Activated CD4-positive, alpha-beta T cell treated with anti-CD3 and anti-CD28 coated beads for 4 hours (primary cell): ENCODE measurements at places on chromosomes 3 and 15.
A peak's percentile ranks its signal among the peaks of the same experiment; 100 is the strongest.

DNA sequence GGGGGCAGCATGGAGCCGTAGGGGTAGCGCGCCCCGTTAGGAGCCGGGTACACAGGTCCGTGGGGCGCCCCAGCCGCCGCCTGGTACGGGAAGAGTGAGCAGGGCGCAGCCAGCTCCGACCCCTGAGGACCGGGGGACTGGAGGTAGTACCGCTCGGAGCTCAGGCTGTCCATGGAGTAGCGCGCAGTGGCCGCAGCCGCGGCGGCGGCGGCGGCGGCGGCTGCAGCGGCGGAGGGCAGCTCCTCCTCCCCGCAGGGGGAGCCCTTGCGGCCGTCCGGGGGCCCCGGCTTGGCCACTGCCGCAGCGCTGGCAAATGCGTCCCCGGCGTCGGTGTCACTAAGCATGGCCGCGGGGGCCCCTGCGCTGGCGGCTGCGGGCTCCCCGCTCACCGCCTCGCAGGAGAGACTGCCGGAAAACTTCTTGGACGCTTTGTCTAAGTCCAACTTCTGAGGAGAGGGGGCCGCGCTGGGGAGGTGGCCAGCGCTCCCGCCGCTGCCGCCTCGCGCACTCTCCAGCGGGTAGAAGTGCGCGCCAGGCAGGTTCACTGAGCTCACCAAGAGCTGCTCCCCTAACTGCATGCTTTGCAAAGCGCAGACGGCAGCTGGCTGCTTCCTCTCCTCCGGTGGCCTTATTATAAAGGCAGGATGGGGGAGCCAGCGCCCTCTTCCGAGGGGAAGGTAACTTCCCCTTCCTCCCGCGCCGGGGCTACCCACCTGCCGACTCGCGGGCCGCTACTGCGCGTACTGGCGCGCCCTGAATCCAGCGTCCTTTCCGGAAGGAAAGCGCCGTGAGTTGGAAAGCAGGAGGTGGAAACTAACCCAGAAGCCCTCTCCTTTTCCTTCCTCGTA, at the start of gene EOMES:
TSS of gene EOMES (minus strand) at position 607 of the 848 bp plus-strand sequence. CDS start at position 578, 29 bp downstream.
- peak; percentile 66 for DNase-seq

- DNase-seq, result no peak
Observed at GRCh38 chr3:38133557-38134405, 3.1 kb downstream of the ACAA1 start.

DNA sequence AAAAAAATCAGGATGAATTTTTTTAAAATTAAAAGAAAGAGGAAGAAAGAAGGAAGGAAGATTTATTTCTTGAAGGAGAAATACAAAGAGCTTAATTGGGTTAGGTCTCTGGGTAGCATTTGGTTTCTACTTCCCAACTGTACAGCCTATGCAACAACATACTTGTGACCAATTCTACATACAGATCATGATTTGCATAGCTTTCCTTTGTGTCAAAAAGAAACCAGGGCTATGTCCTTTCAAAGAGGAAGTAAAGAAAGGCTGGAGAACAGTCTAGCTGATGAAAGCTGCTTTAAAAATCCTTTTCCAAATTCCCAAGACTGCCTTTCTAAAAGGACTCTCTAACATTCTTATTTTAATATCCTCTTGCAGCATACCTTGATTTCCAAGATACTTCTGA, 6.1 kb upstream of the HGD start:
- no peak for DNase-seq

GRCh38 chr3:103873897-103874545, 1439.2 kb downstream of the ZPLD1 start:
- DNase-seq, result no peak

GRCh38 chr3:124812291-124813265, 74.6 kb downstream of the ITGB5 start:
- no peak for DNase-seq

- DNase-seq, result no peak
Observed at GRCh38 chr15:80267658-80268057, 15.6 kb upstream of the CTXND1 start.

GRCh38 chr15:68639926-68640600, 61.3 kb downstream of the CORO2B start:
- no peak for DNase-seq

- DNase-seq, result no peak
Observed at GRCh38 chr3:128480278-128480677, 12.7 kb downstream of the GATA2 start.

- DNase-seq, result no peak
Observed at GRCh38 chr3:150830094-150830681, 67.2 kb upstream of the SIAH2 start.

- DNase-seq, result no peak
Observed at GRCh38 chr3:194657439-194657838, 14.6 kb downstream of the LSG1 start.

GRCh38 chr3:119211193-119211592, 29.5 kb downstream of the B4GALT4 start:
- no peak for DNase-seq

- DNase-seq, result no peak
Observed at GRCh38 chr3:158314426-158315357, 204.8 kb downstream of the RSRC1 start.

DNA sequence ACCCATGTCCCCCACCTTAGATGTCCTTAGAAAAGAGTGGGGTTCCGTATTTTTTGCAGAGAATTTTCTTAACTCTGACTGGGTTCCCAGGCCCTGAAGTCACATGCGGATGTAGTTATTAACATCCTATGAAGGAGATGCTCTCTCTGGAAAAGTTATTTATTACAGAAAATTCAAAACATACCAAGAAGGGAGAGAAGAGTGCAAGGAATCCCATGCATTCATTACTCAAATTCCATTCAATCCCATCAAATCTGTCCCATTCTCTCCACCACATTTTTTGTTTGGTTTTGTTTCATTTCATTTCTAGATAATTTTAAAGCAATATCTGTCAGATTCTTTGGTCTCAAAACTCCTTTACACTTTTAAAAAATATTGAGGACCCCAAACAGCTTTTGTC, 34.3 kb upstream of the ANKRD34C start:
- no peak for DNase-seq

DNA sequence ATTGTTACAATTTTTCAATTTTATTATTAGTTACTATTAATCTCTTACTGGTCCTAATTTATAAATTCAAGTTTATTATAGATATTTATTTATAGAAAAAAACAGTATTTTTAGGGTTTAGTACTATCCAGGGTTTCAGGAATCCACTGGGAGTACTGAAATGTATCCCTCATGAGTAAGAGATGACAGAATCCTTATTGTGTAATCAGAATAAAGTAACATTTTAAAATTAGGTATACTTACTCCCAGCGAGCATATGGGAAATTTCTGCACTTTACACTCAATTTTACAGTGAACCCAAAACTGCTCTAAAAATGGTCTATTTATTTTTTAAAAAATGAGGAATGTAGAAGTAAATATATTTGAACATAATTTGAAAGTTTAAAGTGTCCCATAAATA, 202.7 kb downstream of the CGGBP1 start:
- no peak for DNase-seq

DNA sequence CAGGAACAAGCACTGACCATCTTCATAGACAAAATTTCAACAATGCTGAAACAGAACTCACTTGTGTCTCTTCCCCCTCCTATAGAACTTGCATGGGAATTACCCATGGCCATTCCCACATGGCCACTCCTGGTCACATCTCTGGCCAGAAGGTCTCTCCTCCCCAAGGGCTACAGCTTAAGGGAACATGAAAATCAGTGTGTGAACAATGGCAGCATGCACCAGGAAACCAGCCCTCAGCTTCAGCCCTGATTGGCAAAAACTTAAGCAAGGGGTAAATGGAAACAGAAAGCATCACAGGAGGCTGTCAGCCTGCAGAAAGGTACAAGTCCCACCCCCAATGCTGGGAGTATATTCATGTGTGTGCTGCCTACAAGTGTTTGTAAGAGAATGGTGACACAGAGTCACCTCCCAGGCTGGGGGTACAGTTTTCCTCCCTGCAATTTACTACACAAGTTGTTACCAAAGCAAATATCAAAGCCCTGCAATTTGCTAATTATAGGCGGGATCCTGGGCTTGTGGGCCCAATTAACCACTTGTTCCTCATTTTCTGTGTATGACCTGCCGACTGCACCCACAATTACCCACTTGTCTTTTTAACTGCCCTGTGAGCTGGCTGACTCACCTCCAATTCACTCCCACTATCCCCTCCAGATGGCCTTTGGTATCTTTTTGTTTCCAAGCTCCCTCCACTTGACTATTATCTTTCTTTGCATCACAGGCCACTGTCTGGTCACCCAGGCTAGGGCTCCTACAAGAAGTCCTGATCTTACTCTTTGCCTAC, 84.4 kb upstream of the HES1 start:
- no peak for DNase-seq

GRCh38 chr3:190825386-190826016, 37.0 kb downstream of the GMNC start:
- DNase-seq, result no peak

GRCh38 chr15:29805043-29805707, 17.1 kb downstream of the TJP1 start:
- no peak for DNase-seq

GRCh38 chr15:47523681-47524475, 193.4 kb upstream of the SEMA6D start:
- DNase-seq, result no peak

- DNase-seq, result no peak
Observed at GRCh38 chr15:41903782-41904181, 9.9 kb upstream of the SPTBN5 start.
